PC-9 (cell line): ENCODE measurements at places on chromosomes 11 and 22.

- no peak for DNase-seq
Measured at GRCh38 chr11:80031014-80031600, 590.3 kb upstream of the TENM4 start.

- DNase-seq: no peak
Measured at GRCh38 chr11:68048681-68049508, 10.1 kb downstream of the TCIRG1 start.

DNA sequence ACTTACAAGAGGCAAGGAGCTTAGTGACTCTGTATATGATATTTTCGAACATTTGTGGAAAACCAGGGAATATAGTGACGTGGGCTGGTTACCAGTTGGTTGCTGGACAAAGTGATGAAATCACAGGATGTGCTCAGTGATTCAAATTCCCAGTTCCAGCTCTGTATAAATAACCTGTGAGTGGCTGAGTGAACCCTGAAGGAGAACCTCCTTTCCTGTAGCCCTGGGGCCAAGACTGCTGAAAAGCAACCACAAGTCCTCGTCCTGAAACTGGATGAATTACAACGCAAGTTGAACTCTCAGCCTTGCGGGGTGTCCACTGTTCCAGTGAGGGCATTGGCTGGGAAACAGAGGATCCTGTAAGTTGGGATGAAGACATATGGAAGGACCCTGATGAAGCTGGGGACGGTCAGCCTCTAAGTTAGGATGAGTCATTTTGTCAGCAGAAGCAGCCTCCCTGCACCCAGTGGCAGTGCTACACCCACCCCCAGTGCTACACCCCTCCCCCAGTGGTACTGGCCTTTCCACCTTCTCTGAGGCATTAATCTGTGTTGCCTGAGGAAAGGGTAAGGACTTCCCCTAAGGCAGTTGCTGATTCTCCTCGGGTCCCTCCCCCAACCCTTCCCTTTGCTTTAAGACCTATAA is 22.0 kb upstream of the CD81 start:
- peak; percentile 9 for DNase-seq

DNA sequence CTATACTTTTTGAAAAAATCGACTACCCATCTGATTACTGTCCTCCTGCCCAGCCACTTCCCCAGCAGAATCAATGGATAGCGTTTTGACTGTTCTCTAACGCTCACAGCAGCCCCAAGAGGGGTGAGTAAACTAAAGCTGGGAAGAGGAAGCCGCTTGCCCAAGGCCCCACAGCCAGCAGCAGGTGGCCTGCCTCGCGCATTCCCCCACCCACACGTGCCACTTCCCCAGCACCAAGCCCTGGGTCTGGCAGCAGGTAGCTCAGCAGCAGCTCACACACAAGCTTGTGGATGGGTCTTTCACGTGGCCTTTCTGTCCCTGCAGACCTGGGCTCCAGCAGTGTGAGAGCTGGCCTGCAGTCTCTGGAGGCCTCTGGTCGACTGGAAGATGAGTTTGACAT is 34.3 kb downstream of the TOM1 start:
- no peak for DNase-seq

DNA sequence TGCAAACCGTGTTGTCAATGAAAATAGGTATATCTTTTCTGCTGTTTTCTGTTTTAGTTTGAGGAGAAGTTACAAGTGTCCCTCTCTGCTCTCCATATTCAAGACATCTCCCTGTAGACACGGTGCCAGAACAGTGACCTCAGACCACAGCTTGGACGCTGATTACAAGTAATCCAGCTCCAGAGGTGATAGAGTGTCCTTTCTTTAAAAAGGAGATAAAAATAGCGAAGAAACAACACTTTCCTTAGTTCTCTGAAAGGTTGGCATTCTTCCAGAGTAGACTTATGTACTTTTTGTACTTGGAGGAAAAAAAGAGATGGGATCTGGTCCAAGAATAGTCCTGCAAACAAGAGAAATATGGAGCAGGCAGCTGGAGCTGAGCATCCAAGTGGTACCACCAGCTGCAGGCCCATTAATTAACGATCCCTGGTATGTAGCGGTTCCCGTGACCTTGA is 43.0 kb upstream of the WT1 start:
- DNase-seq: peak; percentile 6

- no peak for DNase-seq
Measured at GRCh38 chr22:27513021-27513420, 288.5 kb downstream of the MN1 start.

DNA sequence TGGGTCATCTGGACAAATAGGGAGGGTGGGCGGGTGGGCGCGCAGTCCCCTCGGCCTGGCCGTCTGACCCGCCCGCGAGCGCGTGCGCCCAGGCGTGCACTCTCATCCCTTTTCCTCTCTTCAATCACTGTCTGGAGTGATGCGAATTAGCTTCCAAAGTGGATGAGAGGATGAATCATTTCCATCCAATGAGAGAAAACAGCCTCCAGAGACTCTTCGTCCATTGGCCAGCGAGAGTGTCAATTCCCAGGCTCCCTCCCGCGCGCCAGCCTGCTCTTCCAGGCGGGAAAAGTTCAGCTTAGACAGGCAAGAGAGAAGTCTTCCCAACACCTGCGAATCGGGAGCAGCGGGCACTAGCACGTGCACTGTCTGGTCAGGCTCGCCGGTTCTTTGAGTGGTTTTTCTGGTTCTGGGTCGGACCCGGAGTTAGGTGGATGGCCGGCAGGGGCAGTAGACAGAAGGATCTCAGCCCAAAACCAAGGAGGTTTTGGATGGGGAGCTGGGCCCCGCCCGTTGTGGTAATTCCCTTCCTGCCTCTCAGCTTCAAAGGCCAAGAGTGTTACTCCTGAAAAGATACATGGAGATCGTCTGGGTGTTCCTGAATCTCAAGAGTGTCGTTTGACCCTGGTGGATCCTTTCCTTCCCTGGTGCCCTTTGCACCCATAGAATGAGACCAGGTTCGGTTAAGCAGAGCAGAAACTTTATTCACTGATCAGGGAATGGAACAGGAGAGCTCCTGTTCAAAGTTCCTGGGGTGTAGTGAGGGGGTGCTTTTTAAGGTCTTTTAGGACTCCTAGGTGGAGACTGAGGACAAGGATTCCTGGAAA is 33.4 kb upstream of the GLYATL1 start:
- no peak for DNase-seq

DNA sequence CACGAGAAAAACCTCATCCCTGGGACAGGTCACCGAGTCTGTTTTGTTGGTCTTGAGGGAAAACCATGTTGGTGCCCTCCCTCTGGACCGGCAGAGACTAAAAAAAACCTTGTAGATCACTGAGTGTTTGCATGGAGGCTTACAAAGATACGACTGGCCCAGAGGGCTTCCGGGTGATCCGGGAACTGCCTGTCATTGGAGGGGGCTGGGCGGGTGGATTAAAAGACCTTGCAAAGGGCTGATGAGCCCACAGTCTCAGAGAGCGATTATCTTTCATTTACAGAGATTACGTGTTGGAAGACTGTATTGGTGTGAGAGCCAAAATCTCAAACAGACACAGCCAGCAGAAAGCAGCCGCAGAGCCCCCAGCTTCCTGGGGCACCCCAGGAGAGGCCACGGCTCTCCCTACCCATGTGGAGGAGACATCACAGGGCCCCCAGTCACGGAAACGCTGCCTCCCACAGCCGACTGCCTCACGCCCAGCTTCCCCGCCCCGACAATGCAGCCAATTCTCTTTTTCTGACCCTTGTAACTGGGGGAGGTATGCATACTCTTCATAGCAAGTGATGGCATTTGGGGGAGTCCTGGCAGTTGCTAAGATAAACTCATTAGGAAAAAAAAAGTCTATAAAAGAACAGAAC is 426.4 kb downstream of the CTTN start:
- no peak for DNase-seq

DNA sequence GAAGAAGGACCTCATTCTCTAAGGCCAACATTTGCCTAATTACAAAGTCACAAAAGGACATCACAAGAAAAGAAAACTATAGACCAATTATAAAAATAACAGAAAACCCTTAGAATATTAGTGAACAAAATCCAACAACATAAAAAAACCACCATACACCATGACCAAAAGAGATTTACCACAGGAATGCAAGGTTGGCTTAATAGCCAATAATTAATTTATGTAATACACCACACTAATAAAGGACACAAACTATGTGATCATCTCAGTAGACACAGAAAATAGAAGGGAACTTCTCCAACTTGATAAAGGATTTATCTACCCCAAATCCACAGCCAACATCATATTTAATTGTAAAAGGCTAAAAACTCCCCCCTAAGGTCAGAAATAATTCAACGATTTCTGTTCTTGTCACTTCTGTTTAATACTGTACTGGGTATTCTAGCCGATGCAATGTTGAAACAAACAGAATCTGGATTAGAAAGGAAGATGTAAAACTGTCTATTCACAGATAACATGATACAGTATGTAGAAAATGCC is 24.9 kb downstream of the CLTCL1 start:
- DNase-seq: no peak

DNA sequence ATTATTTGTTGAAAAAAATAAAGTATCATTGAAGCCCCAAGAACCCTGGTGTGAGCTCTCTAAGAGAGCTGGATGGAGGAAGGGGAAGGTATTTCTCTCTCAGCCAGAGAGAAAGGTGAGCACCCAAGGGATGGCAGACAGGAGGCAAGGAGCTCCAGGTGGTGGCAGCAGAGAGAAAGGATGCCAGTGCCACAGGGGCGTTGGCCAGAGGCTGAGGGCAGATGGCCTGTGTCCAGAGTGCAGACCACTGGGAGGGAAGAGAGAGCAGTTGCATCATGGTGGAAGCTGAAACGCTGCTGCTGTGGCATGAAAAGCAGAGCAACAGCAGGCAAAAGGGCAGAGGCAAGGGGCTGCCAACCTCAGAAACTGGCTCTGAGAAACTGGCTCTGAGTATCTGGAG is 8.5 kb downstream of the SPON1 start:
- peak; percentile 72 for DNase-seq

DNA sequence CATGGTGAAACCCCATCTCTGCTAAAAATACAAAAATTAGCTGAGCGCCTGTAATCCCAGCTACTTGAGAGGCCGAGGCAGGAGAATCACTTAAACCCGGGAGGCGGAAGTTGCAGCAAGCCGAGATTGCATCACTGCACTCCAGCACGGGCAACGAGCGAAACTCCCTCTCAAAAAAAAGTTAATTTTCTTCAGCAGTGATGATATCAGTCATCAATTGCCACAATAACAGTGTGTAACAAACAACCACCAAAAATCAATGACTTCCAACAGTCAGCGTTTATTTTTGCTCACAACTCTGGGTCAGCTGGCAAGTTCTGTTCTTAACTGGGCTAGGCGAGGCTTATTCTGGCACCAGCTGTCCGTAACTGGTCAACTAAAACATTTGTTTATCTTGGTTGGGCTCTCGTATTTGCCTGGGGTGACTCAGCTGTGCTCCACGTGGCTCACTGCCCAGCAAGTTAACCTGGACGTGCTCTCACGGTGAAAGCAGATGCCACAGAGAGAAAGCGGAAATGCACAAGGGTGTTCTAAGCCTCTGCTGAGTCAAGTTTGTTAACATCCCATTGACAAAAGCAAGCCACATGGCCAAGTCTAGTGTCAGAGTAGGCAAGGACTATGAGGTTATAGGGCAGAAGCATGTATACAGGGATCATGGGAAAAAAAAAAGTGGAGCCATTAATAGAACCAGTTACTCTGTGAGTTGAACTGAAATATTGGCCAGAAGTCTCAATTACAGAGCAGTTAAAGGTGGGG is 52.1 kb downstream of the LHFPL7 start:
- peak; percentile 81 for DNase-seq

- DNase-seq: no peak
Measured at GRCh38 chr11:113951537-113951936, 23.4 kb upstream of the HTR3A start.

GRCh38 chr22:48245196-48245485 is 1482.7 kb downstream of the TBC1D22A start:
- DNase-seq: no peak

DNA sequence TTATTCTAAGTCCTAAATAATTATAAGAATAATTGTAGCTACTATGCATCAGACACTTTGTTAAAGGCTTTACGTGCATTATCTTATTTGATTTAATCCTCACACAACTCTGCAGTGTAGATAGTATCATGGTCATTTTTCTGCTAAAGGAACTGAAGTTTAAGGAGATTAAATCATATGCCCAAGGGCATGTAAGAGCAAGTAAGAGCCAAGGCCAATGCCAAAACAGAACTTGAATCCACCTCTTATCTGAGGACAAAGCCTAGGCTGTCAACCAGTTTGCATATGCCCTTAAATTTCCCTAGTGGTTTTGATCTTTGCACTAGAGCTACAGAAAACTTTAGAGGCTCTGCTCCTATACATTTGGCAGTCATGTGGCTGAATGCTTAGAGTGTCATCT is 65.6 kb upstream of the OR5AK2 start:
- no peak for DNase-seq

GRCh38 chr11:112610996-112611750 is 350.0 kb upstream of the NCAM1 start:
- no peak for DNase-seq

DNA sequence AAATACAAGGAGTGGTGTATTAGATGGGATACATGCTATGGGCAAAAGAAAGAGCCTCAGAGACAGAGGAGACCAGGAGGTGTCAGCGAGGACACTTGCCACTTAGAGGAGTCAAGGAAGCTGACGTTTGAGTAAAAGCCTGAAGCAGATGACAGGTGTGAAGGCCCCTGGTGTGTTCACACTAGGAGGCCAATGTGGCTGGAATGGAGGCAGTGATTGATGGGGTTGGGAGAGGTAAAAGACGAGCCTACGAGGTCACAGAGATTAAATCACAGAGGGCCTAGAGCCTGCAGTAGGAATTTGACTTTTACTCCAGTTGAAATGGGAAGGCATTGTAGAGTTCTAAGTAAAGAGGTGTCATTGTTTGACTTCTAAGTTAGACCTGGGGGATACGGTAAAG is 12.0 kb upstream of the GDPD5 start:
- no peak for DNase-seq

DNA sequence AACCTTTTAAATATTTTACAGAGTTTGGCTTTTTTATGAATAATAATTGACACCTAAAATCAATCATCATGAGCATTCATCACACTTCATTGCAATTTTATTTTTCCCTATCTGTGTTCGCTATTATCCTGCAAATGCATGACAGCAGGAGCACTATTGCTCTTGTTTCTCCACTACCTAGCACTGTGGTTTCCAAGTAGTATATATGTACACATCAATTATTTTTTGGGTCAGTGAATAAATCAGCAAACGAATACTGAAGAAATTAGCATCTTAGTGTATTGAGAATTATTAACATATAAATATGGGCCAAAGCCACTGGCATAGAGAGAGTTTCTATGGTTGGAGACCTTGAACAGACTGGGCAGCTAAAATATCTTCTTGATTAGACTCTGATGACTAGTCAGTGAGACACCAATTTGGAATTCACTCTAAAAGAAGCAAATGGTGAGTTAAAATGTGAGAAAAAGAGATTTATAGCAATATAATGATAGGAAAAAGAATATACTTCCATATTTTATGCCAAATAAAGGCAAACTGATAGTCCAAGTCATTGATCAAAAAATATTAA is 731.1 kb upstream of the LUZP2 start:
- DNase-seq: no peak

DNA sequence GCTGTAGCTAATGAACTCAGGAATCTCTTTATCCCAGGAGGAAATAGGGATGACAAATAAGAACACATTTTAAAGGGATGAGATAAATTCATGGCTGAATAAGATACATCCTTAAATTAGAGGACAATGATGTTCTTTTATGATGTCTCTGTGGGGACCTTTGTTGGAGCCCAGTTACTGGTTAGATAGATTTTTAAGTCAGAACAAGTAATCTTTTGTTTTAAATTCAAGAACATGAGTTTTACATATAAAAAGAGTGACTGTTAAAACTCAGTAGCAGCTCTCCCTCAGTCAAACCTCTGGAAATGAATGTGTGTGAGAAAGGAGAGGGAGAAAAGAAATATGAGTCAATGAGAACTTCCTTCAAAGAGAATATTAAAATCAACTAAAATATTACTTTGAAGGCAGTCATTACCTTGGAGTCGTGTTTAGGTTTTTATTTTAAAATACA is 241.6 kb downstream of the SWAP70 start:
- no peak for DNase-seq
